ENCODE measurements at places on chromosomes 4 and X.

DNA sequence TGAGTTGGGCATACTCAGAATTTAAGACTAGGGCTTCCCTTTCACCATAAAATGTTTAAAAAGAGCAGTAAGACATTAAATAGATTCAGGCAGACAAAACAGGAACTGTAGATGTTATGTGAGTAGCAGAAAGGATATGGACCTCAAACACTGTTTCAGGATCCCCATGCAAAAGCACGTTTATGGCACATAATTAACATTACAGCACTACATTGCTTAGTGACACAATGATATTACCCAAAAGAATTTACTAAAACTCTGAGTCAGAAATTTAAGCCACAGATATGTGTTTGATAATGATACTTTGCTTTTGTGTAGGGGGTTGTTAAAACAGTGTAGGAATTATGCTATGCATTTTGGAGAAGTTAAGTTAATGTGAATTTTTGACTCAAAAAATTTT lies 266.3 kb downstream of the PDGFC start:
- DNase-seq = no peak

DNA sequence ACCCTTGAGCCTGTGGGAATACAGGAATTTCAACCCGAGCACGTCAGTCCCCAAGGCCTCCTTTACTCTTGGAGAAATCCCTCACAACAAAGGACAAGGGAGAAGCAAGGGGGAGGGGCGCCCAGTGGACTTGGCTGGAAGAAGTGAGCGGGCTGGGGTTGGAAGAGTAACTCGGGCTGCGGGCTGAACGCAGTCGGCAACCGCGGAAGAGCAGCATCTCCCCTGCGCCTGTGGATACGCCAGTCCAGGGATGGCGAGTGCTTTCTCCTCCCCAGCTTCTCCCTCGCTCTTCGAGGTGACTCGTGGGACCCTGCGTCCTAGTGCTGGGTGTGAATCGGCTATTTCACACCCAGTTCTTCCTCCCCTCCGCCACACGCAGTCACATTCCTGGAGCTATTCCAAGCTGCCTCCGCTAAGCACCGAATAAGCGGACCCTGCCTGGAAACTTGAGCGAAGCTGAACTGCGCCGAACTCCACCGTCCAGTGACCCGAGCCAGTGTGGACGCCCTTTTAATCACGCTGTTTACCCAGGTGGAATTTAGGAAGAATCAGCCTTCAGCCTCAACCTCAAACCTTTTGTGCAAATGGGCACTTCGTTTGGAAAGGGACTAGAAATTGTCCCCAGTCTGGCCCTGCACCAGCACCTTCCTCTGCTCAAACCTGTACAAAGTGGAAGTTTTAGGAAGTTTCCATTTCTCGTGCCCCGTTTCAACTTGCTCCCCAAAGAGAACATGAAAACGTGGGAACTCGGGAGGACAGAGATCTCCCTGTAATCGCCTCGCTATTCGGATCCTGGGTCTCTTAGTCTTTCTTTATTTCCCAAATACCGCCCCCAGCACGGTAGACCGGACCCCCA lies 64.3 kb upstream of the WDR17 start:
- DNase-seq = no peak

DNA sequence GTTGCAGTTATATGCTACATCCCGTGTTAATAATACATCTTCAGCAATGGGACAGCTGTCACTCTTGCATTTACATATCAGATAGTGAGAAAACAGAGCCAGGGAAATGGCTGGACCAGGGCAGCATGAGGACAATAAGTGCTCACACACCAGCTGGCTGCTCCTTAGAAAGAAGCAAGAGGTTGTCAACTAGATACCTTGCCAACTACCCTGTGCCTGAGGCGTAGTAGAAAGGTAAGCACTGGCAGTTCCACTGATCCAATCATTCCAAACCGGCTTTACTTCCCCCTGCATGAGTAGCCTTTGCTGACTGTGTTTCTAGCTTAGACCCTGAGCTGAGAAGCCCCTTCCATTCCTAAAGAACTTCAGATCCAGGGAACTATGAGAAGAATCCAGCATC lies 52.2 kb upstream of the FGF13 start:
- no peak for DNase-seq

- DNase-seq = no peak
These were observed 24.9 kb upstream of the RNF150 start for GRCh38 chr4:141158219-141158618.

DNA sequence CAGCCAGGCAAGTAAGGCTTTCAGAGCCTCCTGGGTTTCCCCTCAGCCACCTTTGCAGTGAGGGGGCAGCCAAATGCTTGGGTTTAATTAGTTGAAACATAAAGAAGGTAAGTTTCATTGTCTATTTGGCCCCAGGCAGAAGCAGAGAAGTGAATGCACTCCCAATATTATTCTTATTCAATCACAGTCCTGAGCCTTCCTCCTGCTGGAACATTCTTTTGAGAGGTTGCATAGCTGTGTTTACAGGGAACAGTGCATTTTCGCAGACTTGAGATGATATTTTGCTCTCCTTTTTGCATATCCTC lies 13.9 kb downstream of the SLC2A9 start:
- DNase-seq = no peak

DNA sequence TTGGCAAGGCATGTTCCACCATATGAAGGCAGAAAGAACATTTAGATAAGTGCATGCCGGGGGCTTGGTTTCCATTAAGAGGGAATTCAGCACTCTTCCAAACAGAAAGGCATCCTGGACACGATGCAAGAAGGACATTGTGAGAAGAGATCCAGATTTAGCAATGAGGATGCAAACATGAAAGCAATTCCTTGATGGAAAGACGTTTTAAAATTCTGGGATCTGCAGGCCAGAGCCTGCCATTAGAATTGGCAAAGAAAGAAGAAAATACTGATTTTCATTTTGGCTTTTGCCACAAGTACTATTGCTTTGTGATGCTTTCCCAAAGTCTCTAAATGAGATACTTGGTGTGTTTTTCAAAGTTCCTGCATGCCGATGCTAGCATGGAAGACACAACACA lies 367.6 kb downstream of the PPP3CA start:
- DNase-seq = no peak

GRCh38 chr4:55069248-55069647 lies 56.1 kb downstream of the KDR start:
- no peak for DNase-seq

DNA sequence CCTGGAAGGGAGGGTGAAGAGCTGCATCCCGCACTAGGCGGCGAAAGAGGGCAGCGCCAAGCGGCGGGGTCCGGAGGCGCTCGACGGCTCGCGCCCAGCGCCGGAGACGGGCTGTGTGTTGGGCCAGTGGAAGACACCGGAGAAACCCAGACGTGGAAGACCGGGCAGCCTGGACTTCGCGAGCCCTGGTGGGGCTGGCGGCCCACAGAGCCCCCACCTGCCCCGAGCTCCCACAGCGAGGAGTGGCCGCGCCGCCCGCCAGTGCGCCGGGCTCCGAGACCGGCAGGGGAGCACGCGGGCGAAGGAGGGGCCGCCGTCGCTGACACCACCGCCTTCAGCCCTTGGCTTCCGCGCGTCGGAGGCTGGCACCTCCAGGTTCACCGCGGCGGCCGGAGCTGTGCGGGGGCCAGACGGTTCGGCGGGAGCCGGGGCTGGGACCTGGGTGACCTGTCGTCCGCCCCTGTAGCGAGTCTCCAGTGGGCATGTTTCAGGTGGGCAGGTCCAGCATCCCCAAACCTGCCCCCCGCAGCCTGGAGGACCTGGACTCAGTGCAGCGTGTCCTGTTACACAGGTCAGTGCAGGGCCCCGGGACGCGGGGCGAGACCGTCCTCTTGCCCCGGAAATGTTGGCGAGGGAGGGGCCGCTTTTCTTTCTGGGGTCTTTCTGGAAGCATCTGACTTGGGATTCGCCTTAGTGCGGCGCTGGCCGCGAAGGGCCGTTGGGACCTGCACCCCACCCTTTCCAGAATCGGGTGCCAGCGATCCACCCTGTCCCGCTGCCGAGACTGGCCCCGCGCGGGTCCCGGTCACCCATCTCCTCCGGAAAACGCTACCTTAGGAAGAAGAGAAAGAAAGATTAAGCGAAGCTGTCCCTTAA lies 9.6 kb upstream of the INTU start:
- DNase-seq = no peak

DNA sequence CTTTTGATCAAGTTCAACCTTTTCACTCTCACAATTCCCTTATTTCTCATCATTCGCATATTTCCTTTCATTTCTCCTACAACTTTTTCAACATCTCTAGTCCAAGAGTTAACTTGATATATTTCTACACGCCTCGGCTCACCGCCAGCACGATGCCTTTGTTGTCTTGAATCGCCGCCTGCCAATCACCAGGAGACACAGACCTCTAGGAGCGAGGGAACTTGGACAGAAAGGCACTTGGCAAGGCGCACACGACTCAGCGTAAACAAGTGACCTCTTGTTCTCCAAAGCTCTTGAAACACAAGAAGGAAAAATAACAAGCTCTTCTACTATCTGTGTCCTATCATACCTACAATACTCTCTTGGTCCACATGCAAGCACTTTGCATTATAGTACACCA lies 27.1 kb upstream of the RBMX start:
- DNase-seq = no peak

GRCh38 chrX:130120321-130120731 lies 10.0 kb upstream of the ELF4 start:
- peak; percentile 11 for DNase-seq
